Neural crest cell (in vitro differentiated cells): ENCODE measurements at places on chromosomes 2 and 18.

GRCh38 chr2:237616734-237617586, 10.4 kb upstream of the LRRFIP1 start:
- no peak for DNase-seq
- H3K36me3 ChIP-seq, result no peaks in the 10 kb centered on the region
- peak overlapping the region; percentile 43 for H3K27ac ChIP-seq
- H3K4me3 ChIP-seq, result no peak overlapping the region
- peaks cover 16% of the 10 kb centered on the region for H3K4me1 ChIP-seq

DNA sequence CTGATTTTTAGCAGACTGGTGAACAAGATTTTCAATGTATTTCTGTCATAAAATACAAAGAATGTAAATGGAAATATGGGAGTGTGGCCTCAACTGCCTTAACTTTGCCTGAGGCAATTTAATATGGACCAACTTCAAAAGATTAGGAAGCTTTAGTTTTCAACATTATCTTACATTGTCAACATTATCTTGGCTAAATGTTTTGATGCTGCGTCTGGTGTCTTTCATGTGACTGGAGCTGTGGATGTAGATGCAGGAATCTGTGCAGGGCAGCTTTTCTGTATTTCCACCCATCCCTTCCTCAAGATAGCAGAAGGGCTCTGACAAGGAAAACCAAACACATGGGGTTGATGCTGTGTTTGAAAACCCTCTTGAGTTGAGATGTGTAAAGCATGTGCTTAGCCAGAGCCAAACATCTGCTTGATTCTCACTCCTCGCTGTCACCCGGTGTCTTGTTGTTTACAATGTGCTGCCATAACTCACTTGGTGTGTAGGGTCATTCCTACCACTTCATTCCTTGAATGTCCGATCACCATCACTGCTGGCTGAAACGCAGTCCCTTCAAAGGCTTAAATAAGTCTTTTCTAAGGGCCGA, 33.0 kb downstream of the COPS8 start:
- no peak overlapping the region for H3K27ac ChIP-seq
- H3K4me1 ChIP-seq, result no peaks in the 10 kb centered on the region
- H3K36me3 ChIP-seq, result no peaks in the 10 kb centered on the region
- no peak overlapping the region for H3K4me3 ChIP-seq
- no peaks in the 10 kb centered on the region for H3K27me3 ChIP-seq

DNA sequence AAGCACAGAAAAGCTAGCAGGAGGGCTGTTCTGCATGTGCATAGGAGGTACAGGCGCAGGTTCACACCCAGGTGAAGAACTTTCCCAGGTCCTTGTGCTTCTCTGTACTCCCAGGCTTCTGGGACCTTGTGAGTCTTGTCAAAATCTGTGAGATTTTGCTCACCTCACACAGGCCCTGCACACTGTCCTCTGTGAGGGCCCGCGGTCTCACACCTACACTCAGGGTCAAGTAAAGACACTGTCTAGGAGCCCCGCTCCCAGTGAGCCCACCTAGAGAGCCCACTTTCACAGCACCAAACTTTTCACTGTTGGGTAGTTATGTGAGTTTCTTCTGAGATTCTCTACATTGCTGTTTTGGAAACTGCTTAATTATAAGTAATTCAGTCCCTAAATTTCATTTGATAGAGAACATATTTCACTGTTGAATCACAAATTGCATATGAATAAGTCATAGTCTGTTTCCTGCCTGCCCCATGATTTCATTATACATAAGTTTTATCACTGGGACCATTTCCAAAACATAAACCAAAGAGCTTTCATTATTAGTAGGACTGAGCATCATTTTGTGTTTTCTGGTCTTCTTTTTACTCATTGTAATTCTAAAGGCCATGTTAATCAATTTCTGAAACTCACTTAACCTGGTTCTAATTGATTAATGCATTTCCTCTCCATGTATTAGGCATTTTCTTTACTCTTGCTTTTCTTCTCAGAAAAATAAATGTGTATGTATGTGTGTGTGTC, 234.2 kb upstream of the SPOPL start:
- peaks cover 7% of the 10 kb centered on the region for H3K4me1 ChIP-seq
- H3K27ac ChIP-seq, result no peak overlapping the region
- H3K4me3 ChIP-seq, result no peak overlapping the region
- DNase-seq, result no peak
- H3K27me3 ChIP-seq, result no peaks in the 10 kb centered on the region

DNA sequence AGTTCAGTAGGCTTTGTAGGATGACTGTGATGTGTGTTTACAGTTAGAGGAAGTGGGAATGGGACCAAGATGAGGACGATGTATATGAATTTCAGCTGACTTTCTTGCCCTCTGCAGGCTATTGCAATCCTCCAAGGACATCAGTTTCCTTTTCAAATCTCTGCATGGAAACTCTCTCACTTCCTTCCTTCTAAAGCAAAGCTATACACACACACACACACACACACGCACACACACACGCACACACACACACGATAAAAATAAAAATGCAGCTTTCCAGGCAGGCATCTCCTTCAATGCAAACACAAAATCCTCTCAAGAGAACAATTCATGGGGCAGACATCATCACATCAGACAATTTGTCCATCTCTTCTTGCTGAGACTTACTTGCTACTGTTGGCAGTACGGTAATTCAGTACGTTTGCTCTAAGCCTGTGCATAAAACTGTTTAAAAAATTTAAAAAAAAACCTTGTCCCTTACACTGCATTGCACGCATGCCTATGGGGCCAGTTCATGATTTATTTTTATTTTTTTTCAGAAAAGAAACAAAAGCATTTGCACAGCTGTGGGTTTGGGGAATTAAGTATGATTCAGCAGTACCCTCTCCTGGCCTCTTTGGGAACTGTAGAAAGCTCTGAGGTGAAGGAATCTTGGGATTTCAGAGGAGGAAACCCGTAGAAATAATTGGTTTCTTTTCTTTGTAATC, 27.1 kb upstream of the ICOS start:
- H3K36me3 ChIP-seq, result no peaks in the 10 kb centered on the region
- H3K27ac ChIP-seq, result no peak overlapping the region
- peak; percentile 26 for DNase-seq

DNA sequence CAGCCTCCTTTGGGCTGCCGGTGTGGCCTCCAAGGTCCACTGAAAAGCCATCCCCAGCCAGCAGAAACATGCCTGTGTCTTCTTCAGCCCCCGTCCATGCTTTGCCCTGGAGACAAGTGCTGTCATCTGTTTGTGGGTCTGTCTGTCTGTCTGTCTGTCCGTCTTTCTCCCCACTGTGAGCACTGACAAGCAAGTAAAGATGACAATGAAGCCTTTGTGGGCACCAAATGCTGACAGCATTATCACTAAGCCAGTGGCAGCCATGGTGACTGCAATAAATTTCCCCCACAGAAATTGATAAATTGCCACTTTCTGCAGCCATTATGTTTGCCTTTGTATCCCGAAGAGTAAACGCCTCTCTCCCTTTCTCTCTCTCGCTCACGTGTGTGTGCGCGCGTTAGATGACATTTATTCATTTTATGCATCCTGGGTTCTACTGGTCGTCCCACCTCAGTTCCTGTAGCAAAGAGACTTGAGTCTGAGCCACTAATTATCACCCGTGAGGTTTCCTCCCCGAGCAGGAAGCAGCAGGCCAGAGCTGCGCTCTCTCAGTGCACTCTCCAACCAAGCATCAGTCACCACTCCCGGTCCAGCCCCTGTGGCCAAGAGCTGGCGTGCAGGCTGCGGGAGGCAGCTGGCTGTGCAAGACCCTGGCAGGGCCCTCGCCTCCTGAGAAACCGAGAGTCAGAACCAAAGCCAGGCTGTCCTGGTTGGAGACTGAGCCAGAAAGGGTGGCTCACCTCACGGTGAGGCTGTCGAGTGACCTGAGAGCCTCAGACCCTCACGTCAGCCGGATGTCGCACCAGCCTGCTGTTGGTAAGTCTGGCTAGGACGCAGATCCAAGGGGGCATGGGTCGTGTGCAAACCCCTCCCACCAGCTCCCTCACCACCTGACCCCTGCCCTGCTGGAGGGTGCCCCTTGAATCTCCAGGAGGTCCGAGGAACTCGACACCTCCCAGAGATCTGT, 6.9 kb downstream of the STEAP3 start:
- no peak overlapping the region for H3K4me3 ChIP-seq
- peaks cover 9% of the 10 kb centered on the region for H3K4me1 ChIP-seq
- H3K36me3 ChIP-seq, result no peaks in the 10 kb centered on the region
- H3K27ac ChIP-seq, result peak overlapping the region; percentile 41
- peaks cover 13% of the 10 kb centered on the region for H3K27me3 ChIP-seq
- no peak for DNase-seq

DNA sequence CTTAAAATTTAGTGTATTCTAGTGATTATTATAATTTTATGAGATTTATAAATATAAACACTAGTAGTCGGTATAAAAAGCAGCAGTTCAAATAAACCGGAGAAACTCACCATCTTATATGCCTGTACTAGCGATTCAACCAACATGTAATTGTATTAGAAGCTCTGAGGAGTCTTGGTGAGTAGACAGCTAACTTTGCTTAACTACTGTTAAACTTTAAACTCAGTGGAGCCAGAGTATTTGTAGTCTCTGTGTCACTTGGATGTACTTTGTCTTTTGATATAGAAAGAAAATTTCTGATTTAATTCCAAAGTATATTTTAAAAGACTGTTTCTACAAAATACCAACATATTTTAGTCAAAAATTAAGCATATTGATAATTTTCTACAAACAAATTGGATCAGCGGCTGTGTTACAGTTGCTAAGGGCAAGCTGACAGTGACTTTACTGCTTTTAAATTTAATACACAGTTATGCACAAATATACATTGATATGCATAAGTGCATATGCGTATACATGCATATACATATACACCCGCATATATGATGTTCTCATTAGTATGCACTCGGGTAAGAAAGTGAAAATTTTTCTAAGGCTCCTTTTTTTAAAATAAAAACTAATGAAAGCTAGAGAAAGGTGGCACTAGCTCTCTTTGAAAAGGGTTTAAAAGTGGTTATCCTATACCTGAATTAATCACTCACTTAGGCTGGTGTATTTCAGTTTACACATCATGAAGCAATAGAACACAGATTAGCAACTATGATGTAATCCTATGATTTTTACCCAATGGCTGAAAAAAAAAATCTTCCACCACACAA, 374.5 kb downstream of the NCKAP5 start:
- no peaks in the 10 kb centered on the region for H3K4me1 ChIP-seq
- H3K4me3 ChIP-seq, result no peak overlapping the region
- H3K27ac ChIP-seq, result no peak overlapping the region
- no peaks in the 10 kb centered on the region for H3K27me3 ChIP-seq
- peaks cover 24% of the 10 kb centered on the region for H3K36me3 ChIP-seq
- no peak for DNase-seq

- no peaks in the 10 kb centered on the region for H3K36me3 ChIP-seq
- H3K4me1 ChIP-seq, result peaks cover 24% of the 10 kb centered on the region
- no peaks in the 10 kb centered on the region for H3K27me3 ChIP-seq
- H3K27ac ChIP-seq, result peak overlapping the region; percentile 71
- H3K4me3 ChIP-seq, result no peak overlapping the region
Measured at GRCh38 chr2:10538224-10538894, 90.2 kb upstream of the ODC1 start.

DNA sequence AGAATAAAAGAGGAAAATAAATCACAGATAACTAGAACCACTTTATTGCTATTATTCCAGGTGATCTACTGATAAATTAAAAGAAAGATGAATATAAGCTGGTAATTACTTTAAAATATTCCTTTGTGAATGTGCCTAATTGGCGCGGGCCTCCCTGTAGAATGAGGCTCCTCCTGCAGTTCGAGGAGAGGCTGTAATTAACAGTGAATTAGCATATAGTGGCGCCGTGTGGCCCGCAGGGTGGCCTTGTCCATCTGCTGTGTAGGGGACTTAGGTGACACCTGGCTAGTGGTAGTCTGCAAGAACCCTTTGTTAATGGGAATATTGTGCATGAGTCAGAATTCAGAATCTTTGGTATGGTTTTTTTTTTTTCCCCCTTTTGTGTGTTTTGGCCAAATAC, 119.8 kb downstream of the AGAP1 start:
- no peak overlapping the region for H3K27ac ChIP-seq
- H3K4me1 ChIP-seq, result peaks cover 48% of the 10 kb centered on the region
- no peak for DNase-seq
- no peak overlapping the region for H3K4me3 ChIP-seq
- H3K36me3 ChIP-seq, result no peaks in the 10 kb centered on the region

DNA sequence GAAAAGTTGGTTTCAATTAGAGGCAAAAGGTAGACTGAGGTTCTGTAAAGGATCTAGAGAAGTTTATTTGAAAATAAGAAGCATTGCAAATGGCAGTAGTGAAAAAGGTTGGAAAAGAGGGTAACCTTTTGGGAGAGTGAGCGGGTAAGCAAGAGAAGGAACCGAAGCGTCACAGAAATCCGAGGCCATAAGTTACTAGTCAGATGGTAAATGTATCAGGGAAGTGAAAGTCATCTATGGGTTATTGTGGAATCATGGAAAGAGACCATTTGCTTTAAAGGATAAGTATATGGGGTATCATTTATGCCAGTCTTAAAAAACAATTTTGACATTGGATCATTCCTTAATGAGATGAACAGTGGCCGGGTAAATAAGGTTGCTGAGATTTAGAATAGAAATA, 30.5 kb downstream of the EML4 start:
- no peak for DNase-seq
- peaks cover 9% of the 10 kb centered on the region for H3K4me1 ChIP-seq
- no peaks in the 10 kb centered on the region for H3K27me3 ChIP-seq

DNA sequence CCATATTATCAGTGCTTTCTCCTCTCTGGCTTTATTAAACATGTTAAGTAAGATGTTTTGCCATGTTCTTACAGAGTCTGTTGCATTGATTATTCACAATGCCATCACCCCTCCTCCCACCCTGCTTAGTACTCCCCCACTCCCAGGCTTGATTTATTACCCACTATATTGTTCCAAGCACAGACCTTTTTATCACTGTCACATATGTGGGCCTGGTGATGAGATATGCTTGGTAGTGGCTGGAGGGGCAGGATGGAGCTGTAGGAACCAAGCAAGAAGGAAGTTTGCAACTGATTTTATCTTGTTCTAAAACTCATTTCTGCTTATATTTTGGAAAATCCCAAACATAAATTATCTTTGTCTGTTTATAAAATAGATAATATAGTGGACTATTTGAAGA, 748.2 kb upstream of the CELF4 start:
- no peaks in the 10 kb centered on the region for H3K36me3 ChIP-seq
- DNase-seq, result no peak
- no peaks in the 10 kb centered on the region for H3K4me1 ChIP-seq
- no peaks in the 10 kb centered on the region for H3K27me3 ChIP-seq
- H3K4me3 ChIP-seq, result no peak overlapping the region

- DNase-seq, result no peak
- H3K27me3 ChIP-seq, result no peaks in the 10 kb centered on the region
- no peak overlapping the region for H3K4me3 ChIP-seq
- no peak overlapping the region for H3K27ac ChIP-seq
Measured at GRCh38 chr18:44119607-44120006, 561.1 kb upstream of the SETBP1 start.

DNA sequence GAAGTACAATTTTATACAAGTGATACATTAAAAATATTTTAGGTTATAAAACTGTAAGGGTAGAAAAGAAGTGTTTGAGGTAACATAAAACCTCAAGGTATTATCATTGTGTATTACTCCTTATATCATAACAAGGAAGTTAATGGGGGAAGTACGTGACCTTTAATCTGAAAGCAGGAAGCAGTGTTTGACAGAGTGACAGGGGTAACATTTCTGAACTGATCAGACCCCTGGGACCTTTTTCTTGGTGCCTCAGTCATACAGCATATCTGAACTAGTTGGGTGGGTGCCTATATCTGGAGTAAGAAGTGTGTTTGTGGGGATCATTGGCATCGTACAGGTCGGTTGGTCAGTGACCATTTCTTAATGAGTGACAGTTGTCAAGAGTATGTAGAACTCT, 43.0 kb downstream of the MALT1 start:
- H3K36me3 ChIP-seq, result peaks cover 2% of the 10 kb centered on the region
- no peak overlapping the region for H3K27ac ChIP-seq
- H3K4me3 ChIP-seq, result no peak overlapping the region
- no peaks in the 10 kb centered on the region for H3K27me3 ChIP-seq

GRCh38 chr2:161076936-161077335, 83.3 kb upstream of the TANK start:
- no peak overlapping the region for H3K4me3 ChIP-seq
- no peaks in the 10 kb centered on the region for H3K27me3 ChIP-seq
- H3K36me3 ChIP-seq, result no peaks in the 10 kb centered on the region
- peaks cover 5% of the 10 kb centered on the region for H3K4me1 ChIP-seq
- no peak for DNase-seq
